ENCODE measurements at places on chromosomes 13 and 19.

GRCh38 chr19:56848166-56848565 is 7.6 kb upstream of the PEG3 start:
- no peak for DNase-seq

DNA sequence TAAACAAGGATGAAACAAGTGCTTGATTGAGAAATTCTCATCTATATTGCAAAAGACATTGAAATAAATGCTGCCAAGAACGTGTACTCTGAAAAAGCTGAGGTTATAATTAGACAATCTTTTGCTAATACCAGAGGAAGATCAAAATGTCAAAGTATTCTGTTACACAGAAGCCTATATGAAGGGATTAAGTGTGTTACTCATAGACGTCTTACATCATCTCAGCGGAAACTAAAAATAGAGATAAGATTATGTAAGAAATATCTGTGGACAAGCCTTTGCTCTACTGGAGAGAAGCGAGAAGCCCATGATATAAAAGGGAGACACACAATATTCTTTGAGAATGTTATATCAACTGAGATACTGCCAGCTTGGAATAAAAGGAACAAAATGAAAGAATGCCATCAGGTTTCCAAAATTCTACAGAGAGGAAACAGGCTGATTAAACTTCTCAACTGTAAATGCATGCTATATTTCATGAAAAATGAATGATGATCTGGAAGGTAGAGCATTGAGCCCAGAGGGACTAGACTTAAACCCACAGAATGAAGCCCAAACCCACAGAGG is 699.0 kb downstream of the GPC5 start:
- DNase-seq: no peak

GRCh38 chr19:29393915-29394460 is 131.8 kb upstream of the VSTM2B start:
- DNase-seq: no peak

DNA sequence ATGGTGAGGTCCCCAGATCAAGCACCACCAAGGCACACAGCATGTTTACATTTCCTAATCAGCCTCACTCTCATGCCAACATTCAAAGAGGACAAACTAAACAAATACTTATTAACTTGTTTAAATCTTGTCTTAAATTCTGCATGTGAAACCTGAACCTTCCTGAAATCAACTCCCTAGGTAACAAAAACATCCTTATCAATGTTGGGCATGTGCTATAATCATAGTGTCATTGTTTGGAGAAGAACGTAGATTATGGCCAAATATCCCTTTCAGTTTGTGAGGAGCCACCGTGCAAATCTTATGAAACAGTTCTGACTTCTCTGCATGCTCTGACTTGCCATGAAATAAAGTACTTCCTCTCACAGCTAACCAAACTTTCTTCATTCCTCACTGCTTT is 123.8 kb downstream of the NDFIP2 start:
- DNase-seq: no peak

Data from stimulated activated CD8-positive, alpha-beta memory T cell treated with anti-CD3 and anti-CD28 coated beads, Interleukin-4, amount 100 ng/mL, for 1 hour (primary cell).